ENCODE measurements at places on chromosomes 2 and 18.

GRCh38 chr18:40404284-40404683 lies 1550.8 kb upstream of the PIK3C3 start:
- no peak for DNase-seq

DNA sequence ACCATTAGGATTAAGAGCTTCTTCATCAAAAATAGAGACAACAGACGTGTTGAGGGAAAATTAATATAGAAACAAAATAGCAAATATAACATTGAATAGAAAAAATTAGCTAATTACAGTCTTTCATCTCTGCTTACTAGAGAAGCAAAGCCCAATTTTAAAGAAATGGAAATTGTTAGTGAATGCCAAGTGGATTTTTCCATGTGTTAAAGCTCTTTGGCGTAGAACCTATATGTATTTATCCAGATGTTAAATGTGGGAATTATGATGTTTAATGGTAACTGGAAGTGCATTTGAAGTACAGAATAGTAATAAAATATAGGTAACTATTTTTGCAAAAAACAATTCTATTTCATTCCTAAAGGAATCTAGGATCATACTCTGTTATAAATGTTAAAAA lies 212.0 kb upstream of the COL3A1 start:
- no peak for DNase-seq

DNA sequence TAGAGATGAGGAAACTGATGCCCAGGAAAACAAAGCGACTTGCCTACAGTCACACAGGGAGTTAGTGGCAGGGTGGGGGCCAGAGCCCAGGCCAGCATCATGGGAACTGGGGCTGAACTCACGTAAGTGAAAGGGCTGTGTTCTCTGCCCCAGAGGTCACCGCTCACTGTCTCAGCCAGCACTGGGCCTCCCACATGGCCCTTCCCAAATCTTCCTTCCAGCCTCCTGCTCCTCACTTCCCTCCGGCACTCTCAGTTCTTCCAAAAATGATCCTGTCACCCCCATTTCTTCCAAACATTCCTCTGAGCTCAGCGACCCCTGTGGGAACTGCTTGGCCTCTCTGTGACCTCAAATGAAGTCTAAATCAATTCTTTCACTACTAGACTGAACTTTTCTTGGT lies 90.5 kb upstream of the TMEM247 start:
- DNase-seq, result no peak

DNA sequence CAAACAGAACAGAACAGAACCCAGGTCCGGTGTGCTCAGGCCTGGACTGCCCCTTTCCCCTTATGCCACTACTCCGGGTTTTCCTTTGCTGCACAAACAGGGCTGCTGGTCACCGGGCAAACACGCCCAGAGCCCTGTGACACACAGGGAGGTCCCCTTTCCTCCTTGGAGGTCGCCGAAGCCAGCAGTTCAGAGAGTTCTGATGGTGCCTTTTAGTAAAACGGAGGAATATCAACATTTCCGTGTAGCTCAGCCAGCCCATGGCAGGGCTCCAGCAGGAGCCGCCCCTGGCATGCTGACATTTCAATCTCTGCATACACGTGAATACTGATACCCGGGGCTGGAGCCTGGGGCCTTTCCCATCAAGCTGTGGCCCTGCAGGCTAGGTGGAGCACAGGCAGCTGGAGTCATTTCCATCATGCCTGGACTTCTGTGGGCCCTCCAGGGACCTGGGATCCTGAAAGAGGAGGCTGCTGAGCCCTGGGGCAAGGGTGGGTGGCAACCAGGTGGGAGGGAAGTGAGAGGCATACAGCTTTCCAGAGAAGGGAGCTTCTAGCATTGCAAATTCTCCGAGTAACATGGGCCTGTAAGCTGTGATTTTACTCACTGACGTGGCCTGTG lies 91.4 kb upstream of the PXDN start:
- no peak for DNase-seq

DNA sequence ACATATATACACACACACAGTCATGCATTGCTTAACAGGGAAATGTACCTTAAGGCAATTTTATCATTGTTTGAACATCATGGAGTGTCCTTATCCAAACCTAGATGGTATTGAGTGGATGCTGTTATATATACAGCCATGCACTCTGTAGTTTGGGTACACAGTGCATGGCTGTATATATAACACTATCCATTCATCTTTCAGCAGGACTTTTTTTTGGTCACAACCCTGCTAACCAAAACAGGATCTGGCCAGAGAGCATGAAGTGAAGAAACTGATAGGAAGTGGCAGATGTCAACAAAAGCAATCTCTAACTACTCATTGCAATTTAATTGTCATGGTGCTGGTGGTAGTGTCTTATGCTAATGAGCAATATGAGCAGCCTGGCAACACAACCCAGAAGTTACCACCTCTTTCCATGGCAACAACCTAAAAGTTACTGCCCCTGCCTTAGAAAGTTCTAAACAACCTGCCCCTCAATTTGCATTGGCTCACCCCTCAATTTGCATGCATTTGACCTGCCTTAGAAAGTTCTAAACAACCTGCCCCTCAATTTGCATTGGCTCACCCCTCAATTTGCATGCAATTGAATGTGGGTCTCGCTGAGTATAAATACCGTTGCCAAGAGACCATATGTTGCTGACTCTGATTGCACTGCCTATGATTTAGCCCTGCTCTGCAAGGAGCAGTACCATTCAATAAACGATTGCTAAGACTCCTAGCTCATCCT lies 434.9 kb downstream of the DSEL start:
- no peak for DNase-seq
